ENCODE measurements at places on chromosomes 6 and 20.
A peak's percentile ranks its signal among the peaks of the same experiment; 100 is the strongest.

DNA sequence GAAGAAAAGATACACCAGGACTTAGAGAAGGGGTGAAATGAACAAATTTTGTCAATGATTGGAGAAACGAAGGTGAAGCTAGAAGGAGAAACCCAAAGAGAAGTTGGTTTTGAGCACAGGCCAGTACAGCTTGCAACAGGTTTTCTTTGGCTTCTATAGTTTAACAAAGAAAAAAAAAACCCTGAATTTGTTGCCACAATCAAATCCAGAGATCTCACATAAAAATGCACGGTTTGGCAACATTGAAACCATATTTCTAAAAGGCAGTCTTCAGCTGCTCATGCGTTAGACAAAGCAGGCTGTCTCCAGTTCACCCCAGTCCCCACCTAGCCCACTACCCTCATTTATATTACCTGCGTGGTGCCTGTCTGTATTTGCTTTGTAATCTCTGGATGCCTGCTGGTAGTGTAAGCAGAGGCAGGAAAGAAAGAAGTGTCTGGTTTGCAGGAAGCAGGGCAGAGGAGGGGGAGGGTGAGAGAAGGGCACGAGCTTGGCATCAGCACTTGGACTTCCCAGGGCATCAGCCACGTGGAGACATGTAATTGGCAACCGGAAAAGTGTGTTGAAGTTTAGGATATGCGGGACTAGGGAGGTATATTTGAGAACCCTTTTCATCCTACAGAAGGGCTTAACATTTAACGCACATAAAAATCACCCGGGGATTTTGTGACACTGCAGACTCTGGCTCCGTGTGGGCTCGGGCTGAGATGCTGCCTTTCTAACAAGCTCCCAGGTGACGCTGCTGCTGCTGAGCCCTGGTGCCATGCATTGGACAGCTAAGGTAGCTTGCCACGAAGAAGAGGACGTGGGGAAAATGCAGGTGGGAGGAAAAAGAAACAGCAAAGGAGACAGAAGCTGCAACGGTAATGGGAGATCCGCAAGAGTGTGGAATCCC lies 14.4 kb downstream of the PFDN4 start:
- no peak for DNase-seq
- H3K4me3 ChIP-seq, result no peak overlapping the region
- no peaks in the 10 kb centered on the region for H3K36me3 ChIP-seq
- H3K4me1 ChIP-seq, result no peaks in the 10 kb centered on the region
- no peaks in the 10 kb centered on the region for H3K27me3 ChIP-seq
- H3K27ac ChIP-seq, result no peak overlapping the region

- H3K4me3 ChIP-seq, result no peak overlapping the region
- no peaks in the 10 kb centered on the region for H3K27me3 ChIP-seq
- DNase-seq, result no peak
- no peak overlapping the region for H3K27ac ChIP-seq
Observed at GRCh38 chr20:11582060-11582459, 335.6 kb upstream of the BTBD3 start.

- H3K4me1 ChIP-seq, result peaks cover 4% of the 10 kb centered on the region
- peak overlapping the region; percentile 43 for H3K4me3 ChIP-seq
- DNase-seq, result no peak
- H3K27me3 ChIP-seq, result no peaks in the 10 kb centered on the region
- no peak overlapping the region for H3K27ac ChIP-seq
Observed at GRCh38 chr6:26234421-26235301, 130.3 kb upstream of the BTN3A2 start.

- H3K4me3 ChIP-seq, result no peak overlapping the region
- no peak for DNase-seq
- no peaks in the 10 kb centered on the region for H3K27me3 ChIP-seq
- no peak overlapping the region for H3K27ac ChIP-seq
- no peaks in the 10 kb centered on the region for H3K4me1 ChIP-seq
- no peaks in the 10 kb centered on the region for H3K36me3 ChIP-seq
Observed at GRCh38 chr20:42123981-42124473, 505.9 kb upstream of the CHD6 start.

- no peaks in the 10 kb centered on the region for H3K27me3 ChIP-seq
- no peaks in the 10 kb centered on the region for H3K4me1 ChIP-seq
- H3K4me3 ChIP-seq, result no peak overlapping the region
- no peaks in the 10 kb centered on the region for H3K36me3 ChIP-seq
- no peak for DNase-seq
Observed at GRCh38 chr6:115270953-115271352, 789.7 kb downstream of the FRK start.

GRCh38 chr6:299104-299980 lies 7.1 kb downstream of the DUSP22 start:
- no peaks in the 10 kb centered on the region for H3K27me3 ChIP-seq
- no peak overlapping the region for H3K27ac ChIP-seq
- no peak for DNase-seq
- no peaks in the 10 kb centered on the region for H3K4me1 ChIP-seq
- H3K36me3 ChIP-seq, result no peaks in the 10 kb centered on the region
- H3K4me3 ChIP-seq, result no peak overlapping the region

GRCh38 chr20:7057611-7058010 lies 290.1 kb downstream of the BMP2 start:
- no peak overlapping the region for H3K4me3 ChIP-seq
- no peaks in the 10 kb centered on the region for H3K27me3 ChIP-seq
- no peak overlapping the region for H3K27ac ChIP-seq
- no peak for DNase-seq

All from ovary (tissue), 10 donors.